ENCODE measurements at places on chromosomes 7 and 10.

DNA sequence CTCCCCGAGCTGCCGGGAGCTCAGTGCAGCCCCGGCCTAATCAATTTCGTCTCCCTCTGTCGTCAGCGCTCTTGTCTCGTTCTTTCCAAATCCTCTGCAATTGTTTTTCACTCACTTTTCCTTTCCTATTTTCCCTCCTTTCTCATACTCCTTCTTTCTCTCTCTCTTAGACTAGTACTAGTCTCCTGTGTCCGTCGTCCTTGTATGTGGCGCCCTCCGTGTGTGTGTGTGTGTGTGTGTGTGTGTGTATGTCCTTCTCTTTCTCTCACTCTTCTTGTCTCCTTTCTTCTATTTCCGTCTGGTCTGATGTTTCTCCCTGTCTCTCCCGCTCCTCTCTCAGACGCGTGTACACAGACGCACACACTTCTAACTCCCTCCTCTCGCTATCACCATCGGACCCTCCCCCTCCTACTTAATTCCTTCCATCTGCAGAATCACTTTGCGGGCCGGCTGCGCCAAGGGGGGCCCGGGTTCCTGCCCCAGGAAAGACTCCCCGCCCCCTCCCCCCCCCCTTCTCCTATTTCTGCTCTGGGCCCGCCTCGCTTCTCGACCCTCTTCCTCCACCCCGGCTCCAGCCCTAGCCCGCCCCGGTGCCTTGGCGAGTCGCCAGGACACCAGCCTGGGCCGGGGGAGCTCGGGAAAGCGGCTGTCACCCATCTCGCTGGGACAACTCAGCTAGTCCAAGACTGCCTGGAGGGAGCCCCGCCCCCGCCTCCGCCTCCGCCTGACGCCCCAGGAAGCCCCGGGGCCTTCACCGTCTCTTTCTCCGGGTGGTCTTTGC, 743 bp upstream of the ZCCHC24 start:
- DNase-seq, result peak; percentile 34

DNA sequence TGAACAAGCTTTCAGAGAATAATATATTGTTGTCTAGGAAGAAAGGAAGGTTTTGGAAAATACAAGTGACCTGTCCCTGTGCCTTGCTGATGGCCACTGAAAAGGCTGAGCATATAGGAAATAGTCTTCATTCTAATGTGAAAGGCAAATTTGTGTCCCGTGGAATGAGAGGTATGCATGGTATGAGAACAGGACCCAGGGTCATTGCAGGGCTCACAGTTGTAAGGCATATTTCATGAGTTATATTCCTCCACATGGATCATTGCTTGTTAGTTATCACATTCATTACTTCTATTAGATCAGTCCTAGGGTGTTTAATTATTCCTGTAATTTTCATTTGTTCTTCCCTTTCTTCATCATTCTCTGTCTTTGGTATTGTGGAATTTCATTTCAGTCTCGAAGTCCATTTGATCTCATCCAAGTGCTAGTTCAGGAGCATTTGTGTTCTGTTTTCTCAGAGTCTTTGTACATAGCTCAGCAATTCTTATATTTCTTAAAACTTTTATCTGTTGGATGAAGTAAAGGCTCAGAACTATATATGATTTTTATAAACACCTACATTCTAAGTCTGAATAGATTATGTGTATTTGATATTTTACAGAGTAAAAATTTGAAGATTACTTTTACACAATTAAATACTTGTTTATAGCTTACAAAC, 39.4 kb upstream of the ARHGAP21 start:
- no peak for DNase-seq

- DNase-seq, result no peak
Observed at GRCh38 chr7:89926701-89927100, 227.6 kb upstream of the STEAP1 start.

DNA sequence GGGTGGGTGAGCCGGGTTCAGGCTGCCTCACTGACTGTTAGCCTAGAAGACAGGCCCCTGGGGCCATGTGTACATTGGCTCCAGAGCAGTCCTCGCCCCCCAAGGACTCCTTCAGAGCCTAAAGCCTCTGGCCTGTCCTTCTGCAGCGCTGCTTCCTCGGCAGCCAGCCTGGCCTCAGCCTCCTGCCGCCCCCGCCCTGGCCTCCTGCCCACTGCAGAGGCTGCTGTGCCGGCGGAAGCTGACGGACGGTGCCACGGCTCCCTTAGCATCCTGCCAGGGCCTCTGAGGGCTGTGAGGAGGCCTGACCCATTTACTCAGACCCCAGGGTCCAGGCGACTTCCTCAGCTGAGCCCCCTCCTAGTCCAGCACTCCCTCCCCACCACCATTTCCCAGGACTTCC, 4.9 kb downstream of the SRRM3 start:
- no peak for DNase-seq

DNA sequence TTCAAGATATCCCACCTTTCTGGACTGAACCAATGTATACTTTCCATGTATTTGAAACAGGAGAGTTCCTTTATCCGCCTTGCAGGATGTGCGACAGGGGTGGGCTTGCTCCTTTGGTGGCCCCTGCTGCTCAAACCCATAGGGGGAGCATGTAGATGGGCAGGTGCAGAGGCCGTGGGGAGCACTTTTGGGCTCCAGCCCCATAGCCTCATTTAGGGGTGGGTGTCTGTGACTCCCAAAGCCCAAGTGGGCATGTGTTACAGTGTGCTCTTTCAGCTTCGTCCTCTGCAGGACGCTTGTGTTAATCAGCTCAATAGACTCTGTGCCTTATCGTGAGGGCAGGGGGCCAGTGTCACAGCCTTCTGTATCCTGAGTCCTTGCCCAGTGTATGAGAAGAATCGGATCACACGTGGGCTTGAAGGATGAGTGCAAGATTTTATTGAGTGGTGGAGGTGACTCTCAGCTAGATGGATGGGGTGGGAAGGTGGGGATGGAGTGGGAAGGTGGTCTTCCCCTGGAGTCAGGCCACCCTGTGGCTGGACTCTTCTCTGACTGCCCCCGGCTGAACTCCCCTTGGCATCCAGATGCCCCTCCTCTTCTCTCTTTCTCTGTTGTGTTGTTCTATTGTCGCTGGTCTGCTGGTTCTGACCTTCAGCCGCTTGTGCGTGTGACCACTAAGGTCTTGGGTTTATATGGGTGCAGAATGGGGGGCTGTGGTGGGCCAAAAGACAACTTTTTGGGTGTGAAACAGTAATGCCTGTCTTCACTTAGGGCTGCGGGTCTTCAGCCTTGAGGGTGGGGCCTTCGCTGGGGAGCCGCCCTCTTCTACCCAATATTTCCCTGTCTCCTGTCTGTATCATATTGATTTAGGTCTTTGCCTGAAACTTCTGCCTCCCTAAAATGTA, 262.2 kb downstream of the GLRX3 start:
- no peak for DNase-seq

DNA sequence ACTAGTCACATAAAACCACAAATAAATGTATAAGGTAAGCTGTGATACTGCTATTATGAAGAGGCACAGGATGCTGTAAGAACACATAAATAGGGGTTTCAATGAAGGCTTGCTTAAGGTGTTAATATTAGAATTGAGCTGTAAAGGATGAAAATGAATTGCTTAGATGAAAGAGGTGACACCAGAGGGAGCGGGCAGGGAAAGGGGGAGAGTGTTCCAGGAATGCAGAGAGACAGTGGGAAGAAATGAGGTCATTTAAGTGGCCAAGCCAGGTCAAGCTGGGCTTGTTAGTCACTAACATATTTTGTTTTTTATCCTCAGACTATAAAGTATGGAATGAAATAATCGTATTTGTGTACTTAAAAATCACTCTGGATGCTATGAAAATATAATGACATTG, 193.5 kb downstream of the NRG3 start:
- no peak for DNase-seq

GRCh38 chr10:11178606-11179515, 161.2 kb downstream of the CELF2 start:
- DNase-seq, result peak; percentile 80

DNA sequence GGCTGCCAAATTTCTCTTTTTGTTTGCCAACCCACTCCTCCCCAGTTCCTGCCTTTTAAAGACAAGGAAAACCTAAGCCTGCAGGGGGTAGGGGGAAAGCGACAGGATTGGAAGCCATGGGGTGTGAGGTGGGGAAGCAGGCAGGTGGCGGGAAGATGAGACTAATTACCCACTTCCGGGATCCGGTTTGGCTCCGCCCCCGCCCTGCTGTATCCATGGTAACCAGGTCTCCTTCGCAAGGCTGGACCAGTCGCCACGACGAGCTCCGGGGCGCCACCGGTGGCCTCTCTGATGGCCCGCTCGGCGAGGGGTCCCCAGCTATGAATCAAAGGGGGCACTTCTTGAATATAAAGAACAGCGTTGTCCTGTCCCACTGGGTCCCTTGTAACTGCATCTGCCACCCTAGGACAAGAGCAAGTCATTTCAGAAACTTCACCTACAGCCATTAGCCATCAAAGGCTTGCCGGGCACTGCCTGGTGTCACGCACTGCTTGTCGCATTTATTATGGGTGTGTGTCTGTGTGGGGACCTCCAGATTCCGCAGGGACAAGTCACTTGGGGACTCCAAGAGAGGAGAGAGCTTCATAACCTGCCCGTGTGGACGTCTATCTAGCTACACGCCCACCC, 55.4 kb upstream of the LMTK2 start:
- peak; percentile 45 for DNase-seq

DNA sequence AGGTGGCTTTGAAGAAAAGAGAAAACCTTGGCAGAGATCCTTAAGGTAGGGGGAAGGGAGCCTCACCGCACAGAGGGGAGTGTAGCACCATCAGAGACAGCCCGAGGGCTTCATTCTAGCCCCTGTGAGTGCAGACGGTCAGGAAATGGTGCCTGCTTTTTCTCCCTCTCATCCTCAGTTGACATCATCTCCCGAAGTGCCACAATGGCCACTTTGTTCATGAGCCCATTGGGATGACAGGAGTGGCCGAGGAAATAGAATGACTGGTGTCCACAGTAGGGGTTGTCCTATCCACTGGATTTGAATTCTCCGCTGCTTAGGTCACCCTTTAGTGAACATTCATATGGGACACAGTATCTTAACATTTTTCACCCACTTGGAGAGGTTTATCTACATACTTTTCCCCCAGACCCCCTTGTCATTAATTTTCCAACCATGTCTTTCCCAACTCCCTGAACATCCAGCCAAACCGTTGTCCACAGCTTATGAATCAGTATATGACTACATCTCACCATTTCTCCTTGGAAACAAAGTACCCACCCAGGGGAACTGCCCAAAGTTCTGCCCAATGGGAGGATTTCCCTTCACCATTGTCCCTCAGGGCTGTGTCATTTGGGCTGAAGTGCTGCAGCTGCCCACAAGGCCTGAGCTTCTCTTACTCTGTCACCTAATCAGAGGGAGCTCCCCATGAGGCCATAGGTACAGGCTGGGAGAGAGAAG, 108.8 kb downstream of the ADCY1 start:
- no peak for DNase-seq

GRCh38 chr7:460374-461116, 59.1 kb downstream of the PDGFA start:
- DNase-seq, result no peak

DNA sequence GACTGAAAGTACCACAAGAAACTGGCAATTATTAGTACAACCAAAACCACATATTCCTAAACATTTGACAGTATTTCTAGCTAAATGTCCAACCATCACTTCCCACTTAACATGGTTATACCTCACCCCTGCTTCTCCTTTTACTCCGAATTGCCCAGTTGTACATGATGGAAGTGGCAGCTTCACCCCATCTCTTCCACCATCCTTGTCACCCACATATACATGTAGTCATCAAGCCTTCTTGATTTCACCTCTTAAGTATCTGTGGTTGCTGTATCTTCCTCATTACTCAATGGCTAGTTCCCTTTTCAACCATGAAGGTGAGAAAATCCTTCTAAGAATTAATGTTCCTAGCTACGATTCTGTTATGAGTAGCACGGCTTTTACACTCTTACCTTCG, 388.2 kb downstream of the CALN1 start:
- DNase-seq, result no peak

DNA sequence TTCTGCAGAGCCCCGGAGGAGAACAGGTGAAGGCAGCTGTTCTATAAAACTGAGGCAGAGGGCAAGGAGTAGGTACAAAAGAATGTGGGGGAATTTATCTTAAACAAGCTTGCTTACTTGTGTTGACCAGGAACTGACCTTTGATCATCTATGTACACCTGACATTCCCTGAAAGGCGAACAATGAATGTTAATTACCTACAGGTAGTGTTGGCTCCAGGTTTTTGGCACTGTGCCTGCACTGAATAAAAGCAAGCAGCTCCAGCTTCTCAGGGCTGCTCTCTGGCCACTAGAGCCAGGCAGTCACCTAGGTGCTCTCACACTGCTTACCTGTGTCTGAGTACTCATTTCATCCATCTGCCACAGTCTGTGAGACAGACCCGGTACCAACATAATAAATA, 87.0 kb downstream of the RAPGEF5 start:
- no peak for DNase-seq

DNA sequence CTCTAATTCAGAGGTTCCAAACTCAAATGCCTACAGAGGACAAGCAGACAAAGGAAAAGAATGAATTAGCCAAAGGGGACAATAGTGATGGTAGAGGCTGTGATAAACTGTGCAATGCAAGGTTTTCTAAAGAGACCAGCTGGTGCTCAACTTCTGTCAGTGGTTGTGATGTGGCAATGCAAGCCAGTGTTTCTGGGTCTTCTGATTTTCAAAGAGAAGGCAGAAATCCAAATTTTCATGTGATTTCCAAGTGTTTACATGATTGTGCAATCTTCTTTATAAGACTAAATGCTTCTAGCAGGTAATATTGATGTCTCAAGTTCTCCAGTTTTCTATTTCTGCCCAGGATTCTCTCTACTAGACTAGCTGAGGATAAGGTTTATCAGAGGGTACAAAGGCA, 135.9 kb downstream of the PCDH15 start:
- no peak for DNase-seq

- DNase-seq, result no peak
Observed at GRCh38 chr10:82378146-82378545, 503.2 kb downstream of the NRG3 start.

DNA sequence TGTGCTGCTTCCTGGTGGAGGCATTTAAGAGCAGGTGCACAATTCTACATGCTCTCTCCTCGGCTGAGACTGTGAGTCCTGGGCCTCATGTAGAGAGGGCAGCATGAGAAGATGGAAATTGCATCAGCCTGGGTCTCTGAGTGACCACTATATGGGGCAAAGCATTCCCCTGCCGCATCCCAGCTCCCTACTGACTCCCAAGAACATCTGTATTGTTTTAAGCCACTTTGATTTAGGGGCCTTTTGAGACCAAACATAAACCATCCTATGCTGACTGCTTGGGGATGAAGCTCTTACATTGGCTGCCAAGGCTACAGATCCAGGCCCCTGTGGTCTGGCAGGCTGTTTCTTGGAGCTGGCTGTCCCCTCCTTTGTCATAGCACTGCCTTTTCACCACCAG, 101.3 kb upstream of the TBX20 start:
- DNase-seq, result no peak
